Anterior cingulate cortex (tissue), 58 donors: ENCODE measurements at places on chromosomes 1 and 21.

DNA sequence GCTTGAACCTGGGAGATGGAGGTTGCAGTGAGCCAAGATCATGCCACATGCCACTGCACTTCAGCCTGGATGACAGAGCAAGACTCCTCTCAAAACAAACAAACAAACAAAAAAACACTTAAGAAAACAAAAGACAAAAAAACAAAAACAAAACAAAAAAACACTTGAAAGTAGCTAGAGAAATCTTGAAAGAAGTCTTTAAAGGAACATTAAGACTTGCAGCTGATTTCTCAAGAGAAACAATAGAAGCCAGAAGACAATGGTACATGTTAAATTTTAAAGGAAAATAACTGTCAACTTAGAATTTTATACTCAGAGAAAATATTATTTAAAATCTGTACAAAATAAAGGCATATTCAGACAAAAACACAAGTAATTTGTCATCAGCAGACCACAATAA lies 71.3 kb downstream of the HLX start:
- no peak for DNase-seq

- DNase-seq = no peak
These were observed 20.5 kb upstream of the RPTN start for GRCh38 chr1:152179566-152179965.

DNA sequence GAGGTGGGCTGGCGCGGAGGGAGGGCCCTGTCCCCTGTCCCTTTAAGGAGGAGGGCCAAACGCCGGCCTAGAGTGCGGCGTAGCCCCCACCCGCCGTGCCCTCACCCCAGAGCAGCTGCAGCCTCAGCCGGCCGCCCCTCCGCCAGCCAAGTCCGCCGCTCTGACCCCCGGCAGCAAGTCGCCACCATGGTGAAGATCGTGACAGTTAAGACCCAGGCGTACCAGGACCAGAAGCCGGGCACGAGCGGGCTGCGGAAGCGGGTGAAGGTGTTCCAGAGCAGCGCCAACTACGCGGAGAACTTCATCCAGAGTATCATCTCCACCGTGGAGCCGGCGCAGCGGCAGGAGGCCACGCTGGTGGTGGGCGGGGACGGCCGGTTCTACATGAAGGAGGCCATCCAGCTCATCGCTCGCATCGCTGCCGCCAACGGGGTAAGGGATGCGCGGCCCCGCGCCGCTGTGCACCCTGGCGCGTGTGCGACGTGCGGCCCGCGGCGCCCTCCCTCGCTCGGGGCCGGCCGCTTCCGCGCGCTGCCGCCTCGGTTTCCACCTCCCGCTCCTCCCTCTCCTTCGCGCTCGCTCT lies at the start of gene PGM1:
PGM1 (plus strand) TSS at position 109 of the 583 bp plus-strand sequence; CDS start at position 187, 78 bp downstream.
- peak; percentile 82 for DNase-seq

DNA sequence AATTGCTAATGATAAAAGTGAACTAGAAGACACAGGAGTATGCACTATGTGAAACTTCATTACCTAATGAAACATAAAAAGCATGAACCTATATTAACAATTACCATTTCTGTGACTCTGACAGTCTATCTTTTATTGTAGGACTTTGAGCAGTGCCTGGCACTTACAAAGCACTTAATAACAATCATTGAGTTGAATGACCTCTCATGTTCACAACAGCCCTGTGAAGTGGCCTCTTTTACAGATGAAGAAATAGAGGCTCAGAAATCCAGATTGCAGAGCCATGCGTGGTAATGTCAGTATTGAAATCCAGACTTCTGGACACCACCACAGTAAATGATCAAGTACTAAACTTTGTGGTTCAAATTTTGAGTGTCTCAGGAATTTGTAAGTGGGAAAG lies 326.4 kb downstream of the NTNG1 start:
- no peak for DNase-seq

- no peak for DNase-seq
These were observed 132.0 kb downstream of the AKT3 start for GRCh38 chr1:243718022-243718421.

GRCh38 chr21:45073301-45074047 lies 906 bp upstream of the ADARB1 start:
- DNase-seq = peak; percentile 40

DNA sequence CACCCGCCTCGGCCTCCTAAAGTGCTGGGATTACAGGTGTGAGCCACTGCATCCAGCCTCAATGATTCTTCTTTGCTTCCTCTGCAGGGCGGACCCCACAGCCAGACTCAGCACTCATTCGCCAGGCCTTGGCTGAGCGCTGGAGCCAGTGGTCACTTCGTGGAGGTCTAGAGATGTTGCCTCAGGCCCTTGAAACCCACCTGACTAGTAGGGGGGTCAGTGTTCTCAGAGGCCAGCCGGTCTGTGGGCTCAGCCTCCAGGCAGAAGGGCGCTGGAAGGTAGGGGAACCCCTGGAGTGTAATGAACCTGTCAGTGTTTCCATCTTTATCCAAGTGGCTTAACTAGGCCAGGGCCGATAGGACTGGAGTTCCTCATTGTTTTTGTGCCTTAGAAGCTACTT lies 2.7 kb downstream of the PPOX start:
- DNase-seq = no peak

DNA sequence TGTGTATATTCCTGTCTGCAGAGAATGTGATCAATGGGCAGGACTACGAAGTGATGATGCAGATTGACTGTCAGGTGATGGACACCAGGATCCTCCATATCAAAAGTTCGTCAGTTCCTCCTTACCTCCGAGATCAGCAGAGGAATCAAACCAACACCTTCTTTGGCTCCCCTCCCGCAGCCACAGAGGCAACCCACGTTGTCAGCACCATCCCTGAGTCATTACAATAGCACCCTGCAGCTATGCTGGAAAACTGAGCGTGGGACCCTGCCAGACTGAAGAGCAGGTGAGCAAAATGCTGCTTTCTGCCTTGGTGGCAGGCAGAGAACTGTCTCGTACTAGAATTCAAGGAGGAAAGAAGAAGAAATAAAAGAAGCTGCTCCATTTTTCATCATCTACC lies 65.2 kb downstream of the OLFML2B start:
- DNase-seq = peak; percentile 22

DNA sequence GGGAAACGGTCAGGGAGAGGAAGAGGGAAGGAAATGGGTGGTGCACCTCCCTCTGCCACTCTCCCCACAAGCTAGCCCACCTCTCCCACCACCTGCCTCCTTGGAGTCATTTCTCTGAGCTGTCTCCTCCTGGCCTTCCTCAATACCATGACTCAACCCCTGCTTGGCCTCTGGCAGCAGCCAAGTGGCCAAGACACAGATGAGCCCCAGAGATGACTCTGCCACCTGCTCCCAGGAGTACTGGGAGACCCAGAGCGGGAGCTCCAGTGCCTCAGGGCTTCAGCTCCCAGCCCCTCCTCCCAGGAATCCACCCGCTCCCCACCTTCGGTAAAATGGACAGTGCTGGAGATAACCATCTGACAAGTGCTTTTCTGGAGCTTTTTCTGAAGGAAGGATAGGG lies 2.6 kb downstream of the S100A16 start:
- no peak for DNase-seq

DNA sequence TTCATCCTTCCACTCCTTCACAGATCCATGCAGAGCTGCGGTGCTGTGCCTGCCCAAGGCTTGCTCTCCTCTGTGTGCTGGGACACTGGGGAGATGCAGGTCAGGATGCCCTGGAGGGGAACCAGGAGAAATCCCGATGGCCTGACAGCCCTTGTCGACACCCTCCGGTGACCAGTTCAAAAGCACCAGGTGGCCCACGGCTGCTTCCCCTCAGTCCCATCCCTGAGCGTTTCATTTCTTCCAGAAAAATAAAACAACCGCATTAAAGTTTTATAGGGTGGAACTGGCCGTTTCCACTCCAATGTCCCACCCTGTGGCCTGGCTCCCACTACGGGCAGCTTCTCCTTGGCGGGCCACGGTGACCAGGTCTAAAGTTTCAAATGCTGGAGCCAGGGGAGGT lies 48.3 kb downstream of the SLC66A1 start:
- no peak for DNase-seq

DNA sequence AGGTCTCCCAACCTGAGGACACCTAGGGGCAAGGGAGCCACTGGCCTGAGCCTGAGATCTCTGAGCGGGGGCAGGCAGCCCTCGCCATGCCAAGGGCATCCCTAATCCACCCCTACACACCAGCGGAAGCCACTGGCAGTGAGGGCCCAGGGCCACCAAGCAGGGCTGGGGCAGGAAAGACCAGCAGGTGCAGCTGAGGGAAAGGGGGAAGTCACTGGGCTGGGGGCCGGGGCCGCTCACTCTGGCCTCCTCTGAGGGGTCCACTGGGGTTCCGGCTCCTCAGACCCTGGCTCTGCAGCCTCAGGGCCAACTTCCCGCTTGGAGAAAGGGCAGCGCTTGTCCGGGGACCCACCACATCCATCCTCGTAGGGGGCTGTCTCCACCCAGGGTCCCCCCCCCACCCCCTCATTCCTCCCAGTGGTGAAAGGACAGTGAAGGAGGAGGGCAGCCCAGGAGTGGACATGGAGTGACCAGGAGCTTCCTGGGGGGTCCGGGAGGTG lies 42.5 kb upstream of the ACTRT2 start:
- no peak for DNase-seq

GRCh38 chr1:89465201-89465600 lies 59.4 kb upstream of the LRRC8B start:
- DNase-seq = no peak

- no peak for DNase-seq
These were observed 27.0 kb upstream of the PPP1R15B start for GRCh38 chr1:204438628-204439027.
